ENCODE measurements at places on chromosomes 11 and 22.
A peak's percentile ranks its signal among the peaks of the same experiment; 100 is the strongest.

GRCh38 chr11:68998390-68998911, 14.6 kb downstream of the MRGPRF start:
- no peak for DNase-seq

- no peak for DNase-seq
These were observed 48.1 kb upstream of the EIF3D start for GRCh38 chr22:36577019-36577418.

- DNase-seq = no peak
These were observed 3.8 kb upstream of the CSNK2A3 start for GRCh38 chr11:11356842-11357241.

- DNase-seq = no peak
These were observed 76.0 kb downstream of the FBLN1 start for GRCh38 chr22:45578524-45579147.

GRCh38 chr11:64814712-64815187, 4.4 kb upstream of the MEN1 start:
- DNase-seq = no peak

GRCh38 chr11:66834943-66835342, 8.3 kb upstream of the RCE1 start:
- DNase-seq = no peak

DNA sequence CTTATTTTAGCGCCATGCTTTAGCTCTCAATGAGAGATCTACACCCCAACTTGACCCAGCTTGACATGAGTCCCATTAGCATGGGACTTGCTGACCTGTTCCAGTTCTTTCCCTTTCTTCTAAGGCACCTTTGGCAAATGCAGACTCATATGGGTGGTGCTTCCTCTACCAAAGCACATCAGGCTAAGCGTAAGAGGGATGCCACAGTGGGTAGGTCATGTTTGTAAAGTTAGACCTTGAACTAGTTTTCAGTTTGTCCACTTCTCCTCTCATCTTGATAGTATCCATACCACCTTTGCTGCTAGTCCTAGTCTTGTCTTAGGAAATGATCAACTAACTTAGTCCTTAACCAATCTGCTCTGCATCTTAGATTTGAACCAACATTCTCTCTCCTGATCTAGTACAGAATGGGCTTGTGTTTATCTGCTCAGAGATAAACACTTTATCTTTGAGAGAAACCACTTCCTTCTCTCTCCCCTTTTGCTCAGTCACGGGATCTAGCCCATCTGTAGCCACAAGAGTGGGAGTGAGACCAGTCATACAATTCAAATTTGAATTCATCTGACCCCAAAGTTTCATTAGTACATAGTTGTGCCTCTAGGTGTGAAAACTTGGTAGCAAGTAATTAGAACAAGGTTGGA, 72.1 kb upstream of the CD44 start:
- DNase-seq = peak; percentile 34

- DNase-seq = no peak
These were observed 106.0 kb upstream of the ISX start for GRCh38 chr22:34960005-34960404.

GRCh38 chr22:42871146-42872050, 14.3 kb upstream of the ARFGAP3 start:
- DNase-seq = no peak

- DNase-seq = no peak
These were observed 32.7 kb downstream of the P4HA3 start for GRCh38 chr11:74278721-74279161.

GRCh38 chr11:61532134-61533038, 23.8 kb downstream of the LRRC10B start:
- peak; percentile 31 for DNase-seq

- no peak for DNase-seq
These were observed 559.9 kb downstream of the MN1 start for GRCh38 chr22:27241430-27242321.
